ENCODE measurements at places on chromosomes 2 and 18.

GRCh38 chr2:70670202-70670601 lies 97.8 kb downstream of the ADD2 start:
- no peak for DNase-seq

GRCh38 chr2:12734914-12735654 lies 18.3 kb downstream of the TRIB2 start:
- DNase-seq, result no peak

DNA sequence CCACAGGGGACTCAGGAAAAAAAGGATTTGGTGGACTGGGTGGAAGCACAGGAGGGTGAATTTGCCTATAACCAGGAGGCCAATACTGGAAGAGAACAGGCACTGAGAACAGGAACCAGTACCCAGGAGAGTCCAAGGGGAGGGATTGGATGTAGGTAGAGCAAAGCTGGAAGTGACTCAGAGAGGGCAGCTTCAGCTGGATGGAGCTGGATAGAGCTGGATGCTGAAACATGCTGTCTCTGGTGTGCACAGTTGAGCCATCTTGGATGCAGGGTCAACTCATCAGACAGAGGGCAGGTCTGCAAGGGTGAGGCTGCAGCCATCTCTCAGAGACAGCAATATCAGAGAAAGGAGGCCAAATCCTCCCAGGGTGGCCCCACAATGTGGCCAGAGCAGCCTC lies 134.0 kb downstream of the GALNT14 start:
- DNase-seq, result no peak

DNA sequence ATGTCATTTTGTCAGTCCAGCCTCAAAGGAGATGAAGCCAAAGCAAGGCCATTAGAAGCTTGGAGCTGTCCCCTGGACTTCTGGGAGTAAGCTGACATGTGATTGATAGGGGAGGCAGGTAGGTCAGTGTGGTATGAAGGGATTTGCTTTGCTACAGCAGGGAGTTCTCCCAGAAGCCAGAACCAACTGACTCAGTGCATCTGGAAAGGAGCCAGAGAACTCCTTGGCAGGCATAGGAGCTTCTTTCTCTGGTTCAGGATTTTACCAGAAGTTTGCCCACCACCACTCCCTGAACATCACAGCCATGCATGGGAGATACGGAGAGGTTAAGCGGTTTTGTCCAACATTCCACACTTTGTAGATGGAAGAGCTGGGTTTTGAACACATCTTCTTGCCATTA lies 24.5 kb upstream of the KCNE4 start:
- DNase-seq, result no peak

DNA sequence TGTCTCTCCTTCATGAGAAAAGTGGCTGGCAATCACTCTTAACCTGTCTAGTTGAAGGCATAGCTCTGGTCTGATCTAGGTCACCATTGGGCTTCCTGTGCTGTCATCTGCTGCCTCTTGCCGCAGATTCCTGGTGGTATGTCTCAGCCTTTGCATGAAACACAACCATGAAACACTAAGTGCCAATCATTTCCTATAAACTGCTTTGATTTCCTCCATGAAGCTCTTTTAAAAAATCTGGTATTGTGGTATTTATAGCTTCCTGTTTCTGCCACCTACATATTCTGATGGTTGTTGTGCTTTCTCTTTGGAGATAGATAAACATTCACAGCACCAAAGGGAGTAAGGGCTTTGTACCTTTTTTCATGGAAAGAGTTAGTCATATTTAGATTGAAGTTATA lies 120.0 kb upstream of the EPC2 start:
- no peak for DNase-seq
